Fibroblast of skin of left quadriceps (primary cell): ENCODE measurements at places on chromosomes 12 and 14.

DNA sequence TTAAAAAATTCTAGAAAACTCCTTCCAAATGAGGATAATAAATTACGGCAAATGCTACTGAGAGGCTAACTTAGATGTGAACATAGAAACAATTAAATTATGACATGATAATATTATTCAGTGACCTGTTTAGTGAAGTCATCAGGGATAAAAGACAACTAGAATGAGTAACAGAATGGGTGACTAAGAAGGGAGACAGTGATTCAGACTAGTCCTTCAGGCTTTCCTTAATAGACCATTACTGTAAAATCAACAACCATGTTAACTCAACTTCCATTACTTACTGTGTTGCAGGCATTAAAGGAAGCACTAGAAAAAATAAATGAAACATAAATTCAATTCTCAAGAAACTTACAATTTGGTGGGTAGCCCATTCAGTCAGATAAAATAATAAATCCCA lies 543.9 kb upstream of the LRFN5 start:
- no peak for DNase-seq

GRCh38 chr14:81066672-81067071 lies 111.3 kb downstream of the TSHR start:
- no peak for DNase-seq

GRCh38 chr12:61676520-61676919 lies 583.7 kb upstream of the USP15 start:
- no peak for DNase-seq

DNA sequence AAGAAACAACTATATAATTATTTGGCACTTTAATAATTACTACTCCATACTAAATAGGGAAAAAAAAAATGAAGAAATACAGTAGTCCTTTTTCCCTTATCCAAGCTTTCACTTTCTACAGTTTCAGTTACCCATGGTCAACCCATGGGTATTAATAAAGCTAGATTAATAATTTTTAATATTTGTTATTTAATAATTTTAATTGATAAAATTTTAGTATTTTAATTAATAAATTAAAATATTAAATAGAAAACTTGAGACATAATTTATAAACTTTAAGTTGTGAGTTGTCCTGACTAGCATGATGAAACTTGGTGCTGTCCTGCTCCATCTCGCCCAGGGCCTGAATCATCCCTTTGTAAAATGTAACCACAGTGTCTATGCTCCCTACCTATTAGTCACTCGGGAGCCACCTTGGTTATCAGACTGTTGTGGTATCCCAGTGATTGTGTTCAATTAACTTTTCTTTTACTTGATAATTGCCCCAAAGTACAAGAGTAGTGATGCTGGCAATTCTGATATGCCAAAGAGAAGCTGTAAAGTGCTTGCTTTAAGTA lies 71.8 kb downstream of the PAWR start:
- no peak for DNase-seq

- peak; percentile 27 for DNase-seq
Observed at GRCh38 chr12:12159988-12160387, 89.2 kb downstream of the BCL2L14 start.

DNA sequence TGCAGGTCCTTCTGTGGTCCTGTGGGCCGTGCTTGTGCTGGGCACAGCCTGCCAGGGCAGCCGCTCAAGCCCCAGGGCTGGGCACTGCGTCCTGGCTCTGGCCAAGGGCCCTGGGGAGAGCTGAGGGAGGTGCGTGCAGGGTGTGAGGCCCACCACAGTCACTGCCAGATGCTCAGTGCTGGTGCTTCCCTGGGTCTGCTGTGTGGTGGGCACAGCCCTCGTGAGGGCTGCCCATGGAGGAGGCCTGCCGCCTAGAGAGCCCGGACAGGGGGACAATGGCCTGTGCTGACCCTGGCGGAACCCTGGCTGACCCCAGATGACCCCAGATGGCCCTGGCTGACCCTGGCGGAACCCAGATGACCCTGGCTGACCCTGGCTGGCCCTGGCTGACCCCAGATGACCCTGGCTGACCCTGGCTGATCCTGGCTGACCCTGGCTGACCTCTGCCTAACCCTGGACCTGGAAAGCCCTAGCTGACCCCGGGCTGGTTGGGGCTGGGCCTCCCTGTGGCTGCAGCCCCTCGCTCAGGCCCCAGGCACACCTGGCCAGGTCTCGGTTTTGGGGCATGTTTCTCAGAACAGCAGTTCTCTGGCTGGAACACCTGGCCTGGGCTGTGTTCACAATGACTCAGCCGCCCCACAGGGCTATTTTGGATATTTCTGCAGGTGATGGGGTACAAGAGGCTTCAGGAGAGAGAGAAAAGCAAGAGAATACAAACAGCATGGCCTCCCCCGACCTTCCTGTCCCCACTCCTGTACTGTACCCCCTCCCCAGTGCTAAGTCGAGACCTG lies 55.4 kb downstream of the TMEM121 start:
- no peak for DNase-seq

GRCh38 chr14:69624136-69624535 lies 12.7 kb downstream of the SUSD6 start:
- no peak for DNase-seq

DNA sequence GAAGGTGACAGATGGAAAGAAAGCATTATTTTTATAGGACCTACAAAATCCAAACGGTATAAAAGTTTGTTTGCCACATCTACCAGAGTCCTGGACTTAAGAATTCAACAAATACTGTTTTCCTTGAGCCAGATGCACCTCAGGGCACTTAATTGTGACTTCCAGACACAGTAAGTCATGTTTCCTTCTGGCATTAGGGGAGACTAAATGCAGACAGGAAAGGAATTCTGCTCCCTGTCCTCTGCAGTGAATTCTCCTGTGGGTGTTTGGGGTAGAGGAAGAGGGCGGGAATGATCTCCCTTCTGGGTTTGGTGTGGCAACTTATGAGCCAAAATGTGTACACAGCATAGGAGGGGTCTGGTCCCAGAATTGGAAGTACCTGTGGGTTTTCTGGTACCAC lies 93.9 kb upstream of the ZDHHC17 start:
- DNase-seq, result no peak
